ENCODE measurements at places on chromosomes 11 and 22.

GRCh38 chr22:26213826-26214225, 44.6 kb downstream of the SEZ6L start:
- no peak for DNase-seq

DNA sequence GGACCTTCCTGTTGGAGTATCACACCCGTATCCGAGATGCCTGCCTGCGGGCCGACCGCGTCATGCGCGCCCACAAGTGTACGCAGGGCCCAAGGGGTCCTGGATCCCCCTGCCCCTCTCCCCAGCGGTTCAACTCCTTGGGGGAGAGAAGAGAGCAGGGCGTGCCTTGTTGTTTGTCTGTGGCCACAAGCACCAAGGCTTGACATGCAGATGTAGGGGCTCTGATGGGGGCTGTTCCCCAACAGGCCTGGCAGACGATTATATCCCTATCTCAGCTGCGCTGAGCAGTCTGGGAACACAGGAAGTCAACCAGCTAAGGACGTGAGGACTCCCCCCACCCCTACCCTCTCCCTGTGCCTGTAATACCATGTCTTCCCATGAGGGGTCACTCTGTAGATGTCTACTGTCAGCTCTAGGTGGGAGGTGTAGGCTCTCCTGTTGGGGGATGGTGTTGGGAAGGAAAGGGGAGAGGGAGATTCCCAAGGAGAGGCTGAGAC, 6.8 kb downstream of the CFL1 start:
- peak; percentile 58 for DNase-seq

DNA sequence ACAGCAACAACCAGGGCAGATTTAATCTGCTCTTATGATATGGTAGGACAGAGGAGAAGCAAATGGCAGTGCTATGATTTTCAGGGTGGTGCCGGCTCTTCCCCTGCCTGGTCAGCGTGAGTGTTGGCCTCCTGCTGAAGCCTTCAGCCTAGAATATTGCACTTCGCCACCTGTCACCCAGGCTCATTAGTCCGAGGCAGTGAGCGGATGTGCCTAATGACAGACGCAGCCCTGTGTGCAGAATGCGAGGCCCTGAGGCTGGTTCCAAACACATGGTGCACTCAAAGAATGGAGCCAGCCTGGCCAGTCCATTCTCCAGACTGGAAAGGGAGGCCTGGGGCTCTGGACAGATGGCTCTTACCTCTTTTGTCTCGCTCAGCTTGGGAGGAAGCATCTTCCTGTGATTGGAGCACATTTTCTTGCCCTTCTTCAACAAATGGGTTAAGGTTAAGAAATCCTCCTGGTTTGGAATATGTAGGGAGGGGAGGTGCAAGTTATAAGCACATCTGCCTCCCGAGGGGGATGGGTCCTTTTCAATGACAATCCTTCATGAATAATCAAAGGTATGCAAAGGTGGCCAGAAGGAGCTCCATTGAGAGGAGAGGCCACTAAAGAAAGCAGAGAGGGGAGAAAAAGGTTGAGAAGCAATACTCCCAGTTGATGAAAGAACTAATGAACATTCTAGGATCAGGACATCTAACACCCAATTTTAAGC, 39.7 kb upstream of the GALNT18 start:
- DNase-seq: peak; percentile 97

DNA sequence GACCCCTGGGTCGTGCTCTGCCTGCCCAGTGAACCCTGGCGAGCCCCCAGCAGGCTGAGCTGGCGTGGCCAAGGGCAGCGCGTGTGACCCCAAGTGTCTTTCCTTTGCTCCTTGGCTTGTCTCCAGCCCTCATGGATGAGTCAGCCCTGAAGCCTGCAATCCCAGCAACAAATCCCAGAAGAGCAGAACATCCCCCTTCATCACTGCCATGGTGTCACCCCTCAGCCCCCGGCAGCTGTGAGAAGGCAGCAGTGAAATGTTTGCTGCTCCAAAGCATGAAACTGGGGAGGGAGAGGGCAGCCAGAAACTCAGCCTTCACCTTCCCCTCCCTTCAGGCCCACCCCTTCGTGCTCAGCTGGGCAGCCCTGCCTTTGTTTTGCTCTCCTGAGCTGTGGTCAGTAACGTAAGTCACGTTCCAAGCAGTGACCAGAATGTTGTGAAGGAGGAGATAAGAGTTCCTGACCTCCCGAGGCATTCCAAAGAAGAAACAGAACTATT, 29.8 kb downstream of the ADAMTS15 start:
- DNase-seq: no peak

- no peak for DNase-seq
Observed at GRCh38 chr22:21052715-21053459, 7.1 kb downstream of the LRRC74B start.

DNA sequence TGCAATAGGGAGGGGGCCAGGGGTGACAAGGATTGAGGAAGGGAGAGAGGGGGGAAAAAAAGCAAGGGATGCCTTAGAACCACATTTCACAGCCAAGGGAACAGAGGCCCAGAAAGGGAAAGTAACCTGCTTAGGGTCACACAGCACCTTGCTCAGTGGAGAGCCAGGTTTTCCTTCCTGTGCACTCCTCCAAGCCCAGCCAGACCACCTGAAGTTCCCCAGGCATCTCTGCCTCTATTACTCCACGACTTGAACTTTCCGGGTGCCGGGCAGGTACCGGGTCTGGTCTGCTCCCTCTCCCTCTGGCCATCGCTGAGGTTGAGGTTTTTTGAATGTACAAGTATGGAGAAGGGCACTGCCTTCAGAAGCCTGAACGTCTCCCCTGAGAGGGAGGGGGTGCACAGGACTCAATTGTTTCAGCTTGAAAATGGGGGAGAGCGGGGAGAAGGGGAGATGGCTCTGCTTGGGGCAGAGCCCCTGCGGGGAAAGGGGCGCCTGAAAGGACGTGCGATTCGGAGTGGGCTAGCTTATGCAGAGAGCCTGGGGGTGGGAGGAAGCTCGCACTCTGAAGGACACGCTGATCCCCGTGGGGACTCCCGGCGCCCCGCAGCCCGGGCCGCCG, 516 bp upstream of the SERPINH1 start:
- no peak for DNase-seq

GRCh38 chr11:62726156-62726914, 922 bp downstream of the HNRNPUL2 start:
- DNase-seq: no peak

GRCh38 chr22:48874956-48875355, 952.7 kb downstream of the BRD1 start:
- DNase-seq: no peak
